Heart left ventricle (tissue), 16 donors: ENCODE measurements at places on chromosomes 2 and 18. TPM values are rescaled to one million over a fixed set of nuclear protein-coding genes. Genes with fewer than 3 reads are reported as not detected.

- peak; percentile 67 for DNase-seq
Observed at GRCh38 chr2:227406177-227407031, 18.7 kb upstream of the SCYGR1 start.

DNA sequence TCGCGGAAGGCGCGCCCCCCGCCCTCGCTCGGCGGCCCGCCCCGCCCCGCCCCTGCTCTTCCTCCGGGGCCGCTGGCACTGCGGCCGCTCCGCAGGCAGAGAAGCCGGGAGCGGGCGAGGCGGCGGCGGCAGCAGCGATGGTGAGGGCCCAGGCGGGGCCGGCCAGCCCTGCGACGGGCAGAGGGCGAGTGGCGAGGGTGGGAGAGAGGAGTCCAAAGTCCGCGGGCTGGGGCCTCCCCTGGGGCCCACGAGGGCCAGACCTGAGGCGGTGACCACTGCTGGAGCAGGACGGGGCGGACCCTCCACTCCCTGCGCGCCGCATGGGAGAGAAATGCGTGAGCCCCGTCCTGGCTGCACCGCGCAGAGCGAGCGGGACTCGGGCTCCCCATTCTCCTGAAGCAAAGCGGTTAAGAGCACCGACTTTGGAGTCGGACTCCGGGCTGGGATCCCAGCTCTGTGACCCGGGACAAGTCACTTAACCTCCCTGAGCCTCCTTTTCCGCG, at the start of gene VAMP5:
Gene VAMP5 (plus strand): TSS at position 78 of the 503 bp plus-strand sequence. CDS start 60 bp downstream, at position 138.
- DNase-seq, result peak; percentile 63

DNA sequence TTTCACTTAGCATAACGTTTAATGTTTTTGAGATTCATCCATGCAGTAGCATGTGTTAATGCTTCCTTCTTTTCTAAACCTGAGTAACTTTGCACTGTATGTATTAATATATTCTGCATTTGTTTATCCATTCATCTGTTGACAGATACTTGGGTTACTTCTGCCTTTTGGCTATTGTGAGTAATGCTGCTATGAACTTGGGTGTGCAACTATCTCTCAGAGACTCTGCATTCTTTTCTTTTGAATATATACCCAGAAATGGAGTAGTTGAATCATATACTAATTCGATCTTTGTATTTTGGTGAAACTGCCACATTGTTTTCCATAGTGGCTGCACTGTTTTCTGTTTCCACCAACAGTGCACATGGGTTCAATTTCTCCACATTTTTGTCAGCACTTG, 128.3 kb downstream of the SH3BP4 start:
- no peak for DNase-seq

DNA sequence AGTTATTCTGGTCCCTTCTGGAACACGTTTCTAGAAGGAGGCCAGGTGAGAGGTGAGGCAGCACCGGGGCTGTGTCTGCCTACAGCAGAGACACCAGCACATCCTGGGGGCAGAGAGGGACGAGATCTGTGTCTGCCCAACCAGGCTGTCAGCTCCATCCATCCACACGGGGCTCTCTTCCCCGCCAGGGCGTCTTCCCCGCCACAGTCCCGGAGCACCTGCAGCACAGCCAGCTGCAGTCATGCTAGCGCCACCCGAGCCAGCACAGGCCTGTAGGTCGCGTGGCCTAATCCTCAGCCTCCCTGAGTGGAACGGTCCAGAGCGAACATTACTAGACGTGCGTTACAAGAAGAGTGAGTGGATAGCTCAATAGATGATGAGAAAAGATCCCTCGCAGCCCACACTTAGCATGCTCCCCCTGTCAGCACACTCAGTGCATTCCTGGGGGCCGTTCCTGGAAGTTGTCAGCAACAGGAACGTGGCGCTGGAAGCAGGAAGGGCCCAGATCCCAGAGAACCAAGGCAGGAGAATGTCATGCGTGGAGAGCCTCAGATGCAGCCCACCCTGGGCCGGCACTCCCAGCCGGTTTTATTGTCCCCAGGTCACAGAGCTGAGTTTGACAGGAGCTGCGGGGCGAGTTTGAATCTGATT, 179.0 kb downstream of the TWIST2 start:
- DNase-seq, result peak; percentile 29

DNA sequence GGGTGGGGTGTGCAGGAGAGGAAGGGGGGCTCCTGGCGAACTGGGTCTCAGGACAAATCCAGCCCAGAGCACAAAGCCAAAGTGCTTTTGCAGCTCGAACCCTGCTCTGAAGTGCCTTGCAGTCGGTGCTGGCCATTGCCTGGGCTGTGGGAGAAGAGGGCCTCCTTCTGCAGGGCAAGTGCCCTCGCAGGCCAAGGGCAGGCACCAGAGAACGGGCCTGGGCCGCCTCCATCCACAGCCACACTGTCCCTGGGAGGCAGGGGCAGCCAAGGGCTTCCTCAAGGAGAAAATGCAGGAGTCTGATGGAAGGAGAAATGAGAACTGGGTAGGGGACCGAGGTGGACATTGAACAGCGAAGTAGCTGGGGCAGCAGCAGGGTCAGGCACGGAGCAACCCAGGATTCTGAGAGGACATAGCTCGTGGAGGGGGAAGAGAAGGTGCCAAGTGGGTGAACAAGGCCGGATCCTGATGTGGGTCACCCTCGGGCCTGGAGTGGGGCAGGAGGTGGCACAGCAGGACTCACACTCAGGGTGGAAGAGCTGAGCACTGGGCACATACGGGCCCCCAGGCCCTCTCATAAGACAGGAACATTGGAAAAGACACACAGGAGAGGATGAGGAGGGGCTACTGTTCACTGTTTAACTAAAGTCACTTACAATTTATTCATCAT, 312.8 kb upstream of the SALL3 start:
- no peak for DNase-seq

GRCh38 chr18:38496222-38496793, 930.7 kb upstream of the CELF4 start:
- DNase-seq, result no peak

DNA sequence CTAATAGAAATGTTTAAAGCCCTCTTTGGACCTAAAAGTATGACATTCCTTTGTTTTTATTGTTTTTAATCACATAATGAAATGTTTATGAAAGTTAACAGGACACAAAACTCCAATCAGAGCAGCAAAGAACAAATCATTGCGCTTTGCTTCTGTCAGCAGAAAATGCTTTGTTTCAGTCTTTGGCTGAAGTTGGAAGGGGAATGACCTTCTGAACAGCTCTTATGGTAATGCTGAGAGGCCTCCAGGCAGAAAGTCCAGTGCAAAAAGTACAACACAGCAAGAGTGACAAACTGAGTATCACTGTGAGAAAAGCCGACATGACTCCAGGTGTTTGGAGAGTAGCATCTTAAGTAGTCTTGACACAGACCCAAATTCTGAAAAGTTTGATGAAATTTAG, 147.7 kb upstream of the SP5 start:
- no peak for DNase-seq

CASP10 gene
- 5.0 TPM for total RNA-seq

DNAH7 gene
- total RNA-seq, result 0.63 TPM

PTMA gene
- total RNA-seq, result 350 TPM
